NCI-H1436 treated with DMSO at 0.1 percent for 48 hours (cell line): ENCODE measurements at places on chromosomes 2 and 18.

DNA sequence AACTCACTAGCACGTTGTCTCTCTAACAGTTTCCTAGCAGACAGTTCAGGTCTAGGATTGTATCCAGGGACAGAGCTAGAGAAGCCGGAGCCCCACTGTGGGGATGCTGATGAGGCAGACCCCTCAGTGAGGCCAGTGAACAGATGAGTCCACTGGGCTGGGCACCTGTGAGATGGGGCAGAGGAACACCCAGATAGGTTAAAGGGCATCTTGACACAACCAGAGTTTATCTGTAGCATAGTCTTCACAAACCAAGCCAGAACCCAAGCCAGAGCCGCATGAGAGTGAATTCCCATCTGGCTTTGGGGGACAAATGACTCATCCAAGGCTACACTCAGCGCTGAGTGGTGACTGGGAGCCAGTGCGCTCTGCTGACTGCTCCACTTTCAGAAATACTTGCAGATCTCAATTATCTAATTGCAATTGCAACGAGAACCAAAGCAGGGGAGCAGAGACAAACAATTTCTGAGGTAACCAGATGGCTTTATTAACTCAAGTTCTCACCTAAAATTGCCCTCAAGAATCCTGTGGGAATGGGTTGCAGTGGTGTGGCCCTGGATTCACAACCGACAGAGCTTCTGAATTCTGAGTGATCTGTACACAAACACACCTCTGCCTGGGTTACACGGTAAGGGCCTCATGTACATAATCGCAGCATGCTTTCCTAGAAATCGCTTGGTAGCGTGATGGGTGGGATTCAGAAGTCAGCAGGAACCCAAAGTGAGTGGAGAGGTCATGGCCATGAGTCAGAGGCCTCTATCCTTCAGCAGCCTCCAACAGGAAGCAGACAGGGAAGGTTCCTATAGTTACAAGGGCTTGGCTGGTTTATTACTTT lies 48.7 kb upstream of the MSH2 start:
- DNase-seq = no peak

DNA sequence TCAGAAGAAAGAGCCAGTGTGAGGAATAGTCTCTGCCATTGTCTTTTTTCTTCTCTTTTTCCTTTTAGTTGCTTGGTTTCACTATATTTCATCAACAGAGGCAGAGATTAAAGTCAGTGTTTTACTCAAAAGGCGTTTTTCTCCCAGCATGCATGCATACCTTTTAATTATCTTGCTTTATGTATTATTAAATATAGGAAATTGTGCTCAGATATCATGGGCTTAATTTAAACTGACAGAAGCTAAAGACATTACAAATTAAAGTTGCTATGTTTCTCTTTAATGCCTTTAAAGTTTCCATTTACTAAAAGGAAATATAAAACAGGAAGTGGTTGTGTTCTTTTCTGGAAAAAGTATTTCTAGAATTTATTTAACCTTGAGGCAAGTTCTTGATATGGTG lies 223.3 kb upstream of the ATP5MC3 start:
- no peak for DNase-seq

GRCh38 chr18:78082816-78083215 lies 833.2 kb downstream of the GALR1 start:
- DNase-seq = no peak

- no peak for DNase-seq
Observed at GRCh38 chr2:135984199-135985017, 1.0 kb downstream of the DARS1 start.
